Stimulated activated CD4-positive, alpha-beta T cell treated with anti-CD3 and anti-CD28 coated beads, Interleukin-1b, Interleukin-23, amount 100 ng/mL, for 4 hours (primary cell): ENCODE measurements at places on chromosomes 2 and 18.

GRCh38 chr2:236205867-236206645 lies 37.9 kb upstream of the GBX2 start:
- DNase-seq: no peak

DNA sequence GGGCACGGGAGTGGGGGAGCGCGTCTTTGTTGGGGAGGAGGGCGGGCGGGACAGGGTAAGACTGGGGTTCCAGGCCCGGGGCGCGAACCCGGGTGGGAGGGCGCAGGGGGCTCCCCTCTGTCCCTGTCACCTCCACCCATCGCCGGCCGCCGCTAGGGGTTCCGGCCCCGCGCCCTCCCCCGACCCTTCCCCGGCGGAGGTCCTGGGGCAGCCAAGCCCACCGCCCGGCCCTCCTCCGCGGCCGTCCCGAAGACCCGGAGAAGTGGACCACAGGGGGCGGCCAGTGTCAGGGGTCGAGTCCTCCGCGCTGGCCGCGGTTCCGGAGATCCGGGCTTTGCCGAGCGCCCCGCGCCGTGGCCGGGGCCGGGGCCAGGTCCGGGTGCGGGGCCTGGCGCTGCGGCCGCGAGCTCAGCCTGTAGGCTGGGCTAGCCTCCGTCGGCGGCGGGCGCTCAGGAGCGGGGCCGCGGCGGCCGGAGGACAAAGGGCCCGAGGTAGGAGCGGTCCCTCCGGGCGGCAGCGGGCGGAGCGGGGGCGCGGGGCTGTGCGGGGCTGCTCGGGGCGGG lies 16.6 kb upstream of the E2F6 start:
- no peak for DNase-seq

DNA sequence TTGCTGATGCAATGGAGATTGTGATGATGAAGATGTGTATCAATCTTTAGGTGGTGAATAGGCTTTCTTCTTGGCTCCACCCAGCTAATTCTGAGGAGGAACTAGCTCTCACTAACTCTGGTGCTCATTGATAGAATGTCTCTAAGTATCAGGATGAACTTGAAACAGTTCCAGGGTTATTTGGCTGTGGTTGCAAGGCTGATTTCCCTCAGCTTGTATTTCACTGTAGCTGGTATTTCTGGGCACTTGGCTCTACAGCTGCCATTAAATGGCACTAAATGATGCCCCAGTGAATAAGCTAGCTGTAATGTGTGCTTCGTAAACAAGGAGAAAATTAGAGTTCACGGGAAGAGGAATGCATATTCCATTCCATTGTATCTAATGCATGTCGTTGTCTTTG lies 241.2 kb downstream of the RPIA start:
- DNase-seq: no peak

- no peak for DNase-seq
These were observed 63.5 kb downstream of the COL5A2 start for GRCh38 chr2:189116087-189116486.

DNA sequence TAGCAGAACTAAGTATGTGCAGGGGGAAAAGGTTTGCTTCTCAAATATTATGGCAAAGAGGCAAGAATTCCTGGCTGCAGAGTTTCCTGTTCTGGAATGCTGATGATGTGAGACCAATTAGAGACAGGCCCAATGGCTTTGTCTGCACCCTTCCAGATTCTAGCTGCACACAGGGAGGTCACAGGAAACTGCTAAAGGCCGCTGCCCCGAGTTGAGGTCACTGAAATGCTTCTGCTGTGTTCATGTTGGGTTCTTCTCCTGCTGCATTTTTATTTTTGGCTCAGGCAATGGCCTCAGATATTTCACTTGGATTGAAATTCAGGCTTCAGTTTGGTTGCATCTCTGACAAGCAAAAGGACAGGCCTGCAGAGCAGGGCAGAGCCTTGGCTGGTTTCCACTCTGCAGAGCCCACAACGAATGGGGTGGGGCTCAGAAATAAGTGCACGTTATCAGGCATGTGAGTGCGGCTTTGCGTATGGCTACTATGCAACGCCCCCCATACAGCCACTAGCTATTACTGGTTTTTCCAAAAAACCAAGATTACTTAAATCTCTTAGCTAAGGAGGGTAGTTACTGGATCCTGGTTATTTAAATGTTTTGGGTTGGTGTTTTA lies 66.9 kb upstream of the FZD5 start:
- DNase-seq: no peak

DNA sequence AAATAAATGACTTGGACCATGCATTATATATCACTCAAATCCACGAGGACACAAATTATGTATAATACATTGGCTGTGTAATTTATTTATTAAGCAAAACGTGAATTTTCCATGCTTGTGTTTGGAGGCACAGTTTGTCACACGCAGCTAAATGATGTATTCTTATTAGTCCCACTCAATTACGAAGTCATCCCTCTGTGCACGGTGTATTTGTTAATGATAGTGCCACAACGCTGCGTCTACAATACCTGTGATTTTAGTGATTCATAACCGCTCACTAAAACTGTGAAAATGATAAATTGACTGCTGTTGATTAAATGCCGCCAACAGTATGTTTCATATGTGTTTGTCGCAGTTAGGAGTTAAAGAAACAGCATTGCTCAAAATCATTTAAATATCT lies 358.3 kb downstream of the ZNF516 start:
- DNase-seq: no peak

DNA sequence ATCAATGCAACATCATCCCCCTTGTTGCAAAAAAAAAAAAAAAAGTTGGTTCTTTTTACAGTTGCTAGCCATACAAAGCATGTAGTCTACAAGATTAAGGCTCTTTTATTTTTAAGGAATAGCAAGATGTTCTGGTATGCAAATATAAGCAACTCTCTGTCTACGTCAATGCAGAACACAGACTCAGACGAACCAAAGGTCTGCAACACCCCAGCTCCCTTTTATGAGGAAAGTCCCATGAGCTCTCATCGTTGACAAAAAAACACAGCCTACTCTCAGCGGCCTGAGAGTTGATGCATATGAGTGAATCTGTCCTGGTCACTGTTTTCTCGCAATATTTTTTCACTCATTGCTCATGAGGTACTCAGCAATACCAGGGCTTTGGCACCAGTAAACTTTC lies 112.9 kb downstream of the STK39 start:
- no peak for DNase-seq

GRCh38 chr2:44983836-44984604 lies 25.2 kb downstream of the SIX2 start:
- DNase-seq: no peak

DNA sequence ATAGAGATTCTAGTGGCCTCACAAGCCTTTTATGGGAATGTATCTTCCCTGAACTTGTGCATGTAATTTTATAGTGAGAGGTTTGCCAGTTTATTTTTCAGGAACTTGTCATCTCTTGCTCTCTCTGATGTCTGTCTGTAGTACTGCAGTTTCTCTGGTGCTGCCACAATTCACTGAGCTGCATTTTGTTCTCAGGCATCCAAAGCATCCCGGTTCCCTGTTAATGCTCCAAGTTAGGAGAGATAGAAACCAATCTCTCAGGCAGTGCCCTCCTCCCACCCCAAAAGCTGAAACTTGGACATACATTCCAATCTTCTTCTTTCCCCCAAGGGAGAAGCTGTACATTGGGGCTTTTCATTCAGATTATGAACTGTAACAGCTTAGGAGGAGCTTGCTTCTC lies 30.1 kb upstream of the GRB14 start:
- no peak for DNase-seq

- DNase-seq: no peak
These were observed 234.2 kb downstream of the TCF4 start for GRCh38 chr18:55353806-55354205.

DNA sequence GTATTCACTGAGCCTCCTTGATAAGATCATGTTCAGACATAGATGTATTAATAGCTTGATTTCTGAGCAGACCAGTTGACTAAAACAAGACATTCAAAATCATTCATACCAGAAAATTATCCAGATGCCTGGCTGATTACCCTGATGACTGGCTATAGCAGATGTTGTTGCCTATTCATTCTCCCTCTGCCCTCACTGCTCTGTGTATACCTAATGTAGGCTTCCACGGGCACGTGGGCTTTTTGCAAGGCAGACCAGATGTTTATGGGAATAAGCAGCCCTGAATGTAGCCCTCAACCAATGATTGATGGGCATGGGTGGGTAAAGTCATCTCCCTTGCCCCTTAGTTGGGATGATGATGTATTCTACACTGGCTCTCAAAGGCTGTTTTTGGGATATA lies 289.1 kb downstream of the MBD2 start:
- DNase-seq: no peak

GRCh38 chr2:94759211-94759610 lies 112.0 kb upstream of the TEKT4 start:
- DNase-seq: no peak

GRCh38 chr2:54497763-54498680 lies 41.9 kb downstream of the SPTBN1 start:
- no peak for DNase-seq
